ENCODE measurements at places on chromosomes 3 and 15. TPM values are rescaled to one million over a fixed set of nuclear protein-coding genes. Genes with fewer than 3 reads are reported as not detected.

NDUFB5 gene
- 16.1 TPM for polyA plus RNA-seq

DNA sequence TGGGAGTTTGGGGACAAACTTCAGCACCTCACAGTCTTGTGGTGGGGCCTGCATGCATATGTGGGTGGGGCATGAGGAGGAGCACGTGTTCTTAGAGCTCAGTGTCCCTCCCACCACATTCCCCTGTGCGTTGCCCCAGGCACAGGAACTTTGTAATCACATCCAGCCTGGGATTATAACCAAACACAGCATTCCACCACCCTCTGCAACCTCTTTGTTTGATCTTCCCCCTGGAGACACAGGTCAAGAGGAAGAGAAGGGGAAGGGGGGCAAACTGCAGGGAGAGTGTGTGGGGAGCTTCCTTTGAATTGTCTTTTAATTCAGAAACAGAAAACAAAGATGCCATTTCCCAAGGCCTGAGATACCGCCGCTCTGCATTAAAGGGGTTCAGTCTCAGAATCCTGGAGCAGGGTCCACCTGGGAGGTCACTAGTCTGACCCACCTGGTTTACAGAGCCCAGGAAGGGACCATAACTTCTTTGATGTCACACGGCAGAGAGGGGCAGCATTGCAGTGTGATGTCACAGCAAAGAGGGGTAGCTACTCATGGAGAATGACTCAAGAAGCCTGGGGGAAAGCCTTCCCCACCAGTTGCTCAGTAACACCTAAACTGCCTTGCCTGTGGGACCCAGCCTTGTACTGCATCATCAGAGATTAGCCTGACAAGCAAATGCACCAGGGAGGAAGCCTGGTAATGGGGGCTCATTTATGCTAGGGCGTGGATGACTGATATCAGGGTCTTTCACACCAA lies 106.3 kb upstream of the RNU6-1 start:
- H3K36me3 ChIP-seq, result no peaks in the 10 kb centered on the region
- H3K27ac ChIP-seq, result no peak overlapping the region
- no peak overlapping the region for H3K4me3 ChIP-seq
- no peaks in the 10 kb centered on the region for H3K27me3 ChIP-seq
- DNase-seq, result no peak

ERC2 gene
- not detected for polyA plus RNA-seq

- peaks cover 15% of the 10 kb centered on the region for H3K4me1 ChIP-seq
- H3K4me3 ChIP-seq, result no peak overlapping the region
- no peak overlapping the region for H3K27ac ChIP-seq
- DNase-seq, result peak; percentile 64
- H3K27me3 ChIP-seq, result no peaks in the 10 kb centered on the region
Observed at GRCh38 chr3:195001961-195002861, 268.7 kb downstream of the XXYLT1 start.

DNA sequence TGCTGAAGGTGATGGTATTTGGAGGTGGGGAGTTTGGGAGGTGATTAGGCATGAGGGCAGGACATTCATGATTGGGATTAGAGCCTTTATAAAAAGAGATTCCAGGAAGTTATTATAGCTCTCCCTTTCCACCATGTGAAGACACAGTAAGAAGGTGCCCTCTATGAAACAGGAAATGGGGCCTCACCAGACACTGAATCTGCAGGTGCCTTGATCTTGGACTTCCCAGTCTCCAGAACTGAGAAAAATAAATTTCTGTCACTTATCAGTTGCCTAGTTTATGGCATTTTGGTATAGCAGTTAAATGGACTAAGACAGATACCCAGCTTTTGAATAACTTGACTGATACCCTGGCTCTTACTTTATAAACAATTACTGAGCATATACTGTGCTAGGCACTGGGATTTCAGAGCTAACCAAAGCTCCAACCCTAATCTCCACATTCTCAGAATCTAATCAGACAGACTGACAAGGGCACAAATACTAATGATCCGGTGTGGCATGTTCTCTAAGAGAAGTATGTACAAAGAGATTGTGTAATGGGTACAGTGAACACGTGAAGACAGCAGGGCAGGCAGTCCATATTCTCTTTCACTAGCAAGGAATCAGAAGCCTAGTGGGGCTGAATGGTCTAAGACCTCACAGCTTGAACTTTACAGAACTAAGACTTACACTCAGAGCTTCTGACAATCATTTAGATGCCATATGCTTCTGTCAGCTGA lies 343.1 kb downstream of the WDR72 start:
- no peaks in the 10 kb centered on the region for H3K36me3 ChIP-seq
- H3K4me1 ChIP-seq, result no peaks in the 10 kb centered on the region
- H3K27ac ChIP-seq, result no peak overlapping the region
- H3K27me3 ChIP-seq, result no peaks in the 10 kb centered on the region

GRCh38 chr3:191378142-191378812 lies 48.0 kb upstream of the UTS2B start:
- no peaks in the 10 kb centered on the region for H3K27me3 ChIP-seq
- peaks cover 31% of the 10 kb centered on the region for H3K4me1 ChIP-seq
- no peak for DNase-seq
- H3K4me3 ChIP-seq, result no peak overlapping the region
- H3K36me3 ChIP-seq, result peaks cover 69% of the 10 kb centered on the region
- H3K27ac ChIP-seq, result no peak overlapping the region

DNA sequence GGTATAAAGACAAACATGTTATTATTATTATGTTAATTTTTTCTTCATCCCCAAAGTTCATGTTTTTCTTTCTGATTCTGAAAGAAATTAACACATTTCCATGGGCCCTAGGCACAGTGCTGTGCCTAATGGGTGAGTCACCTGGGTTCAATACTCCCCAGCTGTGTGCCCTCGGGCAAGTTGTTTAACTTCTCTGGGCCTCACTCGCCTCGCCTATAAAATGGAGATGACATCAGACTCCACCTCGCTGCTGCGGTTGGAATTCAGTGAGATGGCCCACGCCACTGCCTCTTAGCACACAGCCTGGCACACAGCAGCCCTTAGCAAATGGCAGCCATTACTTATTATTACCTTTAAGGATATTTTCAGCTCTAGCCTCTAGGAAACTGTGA lies 22.6 kb downstream of the DNASE1L3 start:
- H3K36me3 ChIP-seq, result peaks cover 2% of the 10 kb centered on the region
- no peak for DNase-seq
- H3K4me3 ChIP-seq, result no peak overlapping the region
- H3K4me1 ChIP-seq, result peaks cover 5% of the 10 kb centered on the region
- H3K27ac ChIP-seq, result no peak overlapping the region

- peaks cover 33% of the 10 kb centered on the region for H3K36me3 ChIP-seq
- no peak overlapping the region for H3K27ac ChIP-seq
- no peaks in the 10 kb centered on the region for H3K27me3 ChIP-seq
- DNase-seq, result no peak
Observed at GRCh38 chr15:94446441-94446840, 215.1 kb downstream of the MCTP2 start.
